ENCODE measurements at places on chromosomes 13 and 19.

- no peak for DNase-seq
These were observed 903 bp downstream of the LATS2 start for GRCh38 chr13:21060338-21061028.

GRCh38 chr13:98632961-98633360 is 56.1 kb upstream of the STK24 start:
- DNase-seq = no peak

GRCh38 chr13:89925107-89925506 is 1422.4 kb upstream of the MIR17HG start:
- no peak for DNase-seq

DNA sequence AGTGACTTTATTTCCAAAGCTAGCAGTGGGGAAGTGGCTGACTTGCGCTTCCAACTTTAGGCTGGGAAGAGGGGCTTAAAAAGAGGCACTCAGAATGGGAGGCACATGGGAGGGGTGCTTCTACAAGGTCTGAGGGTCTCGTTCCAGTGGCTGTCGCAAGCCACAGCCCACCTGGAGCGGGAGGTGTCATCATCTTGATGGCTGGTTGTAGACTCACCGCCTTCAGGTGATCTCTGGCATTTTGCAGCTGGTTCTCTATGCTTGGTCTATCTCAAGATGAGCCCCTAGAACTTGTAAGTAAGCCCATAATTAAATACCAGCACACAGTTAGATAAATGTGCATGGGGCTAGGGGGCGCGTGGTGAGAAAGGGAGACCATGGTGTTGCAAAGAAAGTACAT is 9.2 kb downstream of the TEX29 start:
- DNase-seq = no peak

DNA sequence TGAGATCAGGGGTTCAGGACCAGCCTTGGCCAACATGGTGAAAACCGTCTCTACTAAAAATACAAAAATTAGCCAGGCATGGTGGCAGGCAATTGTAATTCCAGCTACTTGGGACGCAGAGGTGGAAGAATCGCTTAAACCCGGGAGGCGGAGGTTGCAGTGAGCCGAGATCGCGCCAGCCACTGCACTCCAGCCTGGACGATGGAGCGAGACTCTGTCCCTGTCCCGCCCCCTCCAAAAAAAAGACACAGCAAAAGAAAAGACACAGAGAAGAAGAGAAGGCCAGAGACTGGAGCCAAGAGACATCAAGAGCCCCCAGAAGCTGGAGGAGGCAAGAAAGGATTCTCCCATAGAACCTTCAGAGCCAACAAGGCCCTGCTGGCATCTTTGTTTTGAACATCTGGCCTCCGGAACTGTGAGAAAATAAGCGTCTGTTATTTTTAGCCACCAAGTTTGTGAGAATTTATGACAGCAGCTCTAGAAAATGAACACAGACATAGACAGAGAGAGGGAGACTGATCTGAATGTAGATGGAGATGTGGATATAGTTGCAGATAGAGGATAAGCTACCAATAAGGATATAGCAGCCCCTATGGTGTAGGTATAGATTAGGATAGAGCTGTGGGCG is 25.7 kb upstream of the PNMA8B start:
- DNase-seq = no peak
